ENCODE measurements at places on chromosomes 6 and 20.
A peak's percentile ranks its signal among the peaks of the same experiment; 100 is the strongest.

- DNase-seq: no peak
Observed at GRCh38 chr6:79554305-79554704, 17.1 kb upstream of the LCA5 start.

DNA sequence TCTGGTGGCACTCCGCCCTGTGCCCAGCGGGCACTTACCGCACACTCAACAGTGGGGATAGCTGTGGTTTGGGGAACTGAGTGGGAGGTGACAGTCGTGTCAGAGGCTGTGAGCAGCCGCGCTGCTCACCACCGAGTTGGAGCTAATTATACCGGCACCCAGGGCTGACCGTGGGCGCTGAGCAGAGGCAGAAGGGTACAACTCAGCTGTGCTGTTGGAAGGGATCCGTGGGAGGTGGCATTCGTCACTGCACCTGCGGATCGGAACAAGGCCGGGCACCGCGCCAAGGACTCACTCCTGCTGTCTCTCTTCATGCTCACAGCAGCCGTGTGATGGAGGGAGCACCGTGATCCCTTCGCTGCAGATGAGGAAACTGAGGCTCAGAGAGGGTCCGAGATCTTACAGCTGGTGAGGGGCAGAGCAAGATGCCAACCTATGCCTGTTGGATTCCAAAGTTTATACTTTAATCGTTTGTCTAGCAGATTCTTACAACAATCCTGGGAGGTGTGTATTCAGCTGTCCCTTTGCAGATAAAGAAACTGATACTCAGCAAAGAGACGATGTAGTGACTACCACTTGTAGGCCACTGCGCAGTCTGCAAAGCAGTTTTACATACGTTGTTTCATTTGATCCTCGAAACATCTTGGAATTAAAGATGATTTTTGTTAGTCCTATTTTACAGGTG lies 713 bp upstream of the ELMO2 start:
- DNase-seq: no peak

DNA sequence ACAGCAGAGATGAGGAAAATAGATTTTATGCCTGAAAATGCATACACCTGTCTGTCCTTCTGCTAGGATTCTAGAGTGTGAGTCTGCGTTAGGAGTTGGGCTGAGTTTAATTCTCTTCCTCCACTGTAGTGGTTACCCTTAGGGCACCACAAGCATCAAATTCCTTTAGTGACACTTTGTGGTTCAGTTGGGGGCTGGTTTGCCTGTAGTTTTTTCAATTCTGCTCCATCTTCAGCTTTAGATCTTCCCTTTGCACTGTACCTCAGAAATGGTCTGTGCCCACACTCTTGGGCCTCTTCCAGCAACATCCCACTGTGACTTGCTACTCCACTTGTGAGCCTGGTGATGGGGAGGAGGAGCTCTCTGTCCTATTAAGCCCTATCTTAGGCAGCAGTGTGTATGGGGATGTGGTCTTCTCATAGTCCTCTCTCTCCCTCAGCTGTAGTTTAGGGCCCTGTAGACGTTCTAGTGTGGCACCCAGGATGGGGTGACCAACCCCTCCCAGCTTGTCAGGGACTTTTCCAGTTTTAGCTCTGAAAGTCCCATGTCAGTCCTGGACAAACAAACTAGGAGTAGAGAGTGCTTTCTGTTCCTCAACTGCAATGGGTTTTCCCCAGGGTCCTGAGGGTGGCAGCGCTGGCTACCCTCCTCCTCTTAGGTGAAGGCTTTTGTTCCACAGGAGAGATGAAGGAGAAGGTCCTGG lies 19.7 kb upstream of the OGFRL1 start:
- DNase-seq: no peak

- no peak for DNase-seq
Observed at GRCh38 chr20:19327401-19327800, 115.0 kb downstream of the SLC24A3 start.

DNA sequence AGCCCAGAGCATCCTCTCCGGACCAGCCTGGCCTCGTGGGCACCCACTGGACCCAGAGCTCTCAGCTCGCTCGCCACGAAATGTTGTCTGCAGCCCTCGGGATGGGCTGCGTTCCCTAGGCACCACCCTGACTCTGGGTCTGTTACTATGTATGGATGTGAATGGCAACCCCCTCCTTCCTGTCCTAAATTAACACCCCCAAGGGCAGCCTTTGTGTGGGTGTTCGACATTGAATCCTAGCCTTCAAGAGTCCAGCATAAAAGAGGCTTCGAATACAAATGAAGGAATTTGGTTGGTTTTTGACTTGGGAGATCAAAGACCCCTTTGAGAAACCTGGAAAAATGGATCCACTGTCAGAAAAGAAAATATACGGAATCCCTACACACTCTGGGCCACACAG lies 86.1 kb downstream of the BMP7 start:
- no peak for DNase-seq

DNA sequence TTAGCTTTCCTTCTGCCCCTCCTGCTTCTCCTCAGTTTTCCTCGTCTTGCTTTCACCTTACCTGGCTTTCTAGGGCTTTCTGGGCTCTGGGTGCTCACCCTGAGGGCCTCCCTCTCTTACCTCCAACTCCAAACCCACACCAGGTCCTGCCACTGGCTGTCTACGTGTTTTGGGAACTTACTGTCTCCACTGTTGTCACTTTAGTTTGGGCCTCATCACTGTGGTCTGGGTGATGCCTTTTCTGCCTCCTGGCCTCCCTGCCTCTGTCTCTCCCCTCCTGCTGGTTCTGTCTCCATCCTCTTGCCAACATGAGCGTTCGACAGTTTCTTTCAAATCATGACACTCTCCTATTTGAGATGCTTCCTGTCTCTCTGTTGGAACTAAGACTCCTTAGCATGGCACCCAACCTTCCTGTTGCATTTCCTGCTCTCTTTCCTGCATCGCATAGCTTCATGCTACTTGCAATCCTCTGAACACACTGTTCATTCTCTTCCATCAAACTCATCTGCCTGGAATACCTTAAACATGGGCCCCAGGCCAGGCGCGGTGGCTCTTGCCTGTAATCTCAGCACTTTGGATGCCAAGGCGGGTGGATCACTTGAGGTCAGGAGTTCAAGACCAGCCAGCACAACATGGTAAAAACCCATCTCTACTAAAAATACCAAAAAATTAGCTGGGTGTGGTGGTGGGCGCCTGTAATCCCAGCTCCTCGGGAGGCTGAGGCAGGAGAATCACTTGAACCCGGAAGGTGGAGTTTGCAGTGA lies 5.5 kb downstream of the CD40 start:
- DNase-seq: no peak

GRCh38 chr6:163779727-163780284 lies 365.3 kb downstream of the QKI start:
- no peak for DNase-seq

- no peak for DNase-seq
Observed at GRCh38 chr20:59144831-59145196, 18.8 kb upstream of the ZNF831 start.

GRCh38 chr6:139446138-139446715 lies 71.8 kb upstream of the CITED2 start:
- DNase-seq: no peak

DNA sequence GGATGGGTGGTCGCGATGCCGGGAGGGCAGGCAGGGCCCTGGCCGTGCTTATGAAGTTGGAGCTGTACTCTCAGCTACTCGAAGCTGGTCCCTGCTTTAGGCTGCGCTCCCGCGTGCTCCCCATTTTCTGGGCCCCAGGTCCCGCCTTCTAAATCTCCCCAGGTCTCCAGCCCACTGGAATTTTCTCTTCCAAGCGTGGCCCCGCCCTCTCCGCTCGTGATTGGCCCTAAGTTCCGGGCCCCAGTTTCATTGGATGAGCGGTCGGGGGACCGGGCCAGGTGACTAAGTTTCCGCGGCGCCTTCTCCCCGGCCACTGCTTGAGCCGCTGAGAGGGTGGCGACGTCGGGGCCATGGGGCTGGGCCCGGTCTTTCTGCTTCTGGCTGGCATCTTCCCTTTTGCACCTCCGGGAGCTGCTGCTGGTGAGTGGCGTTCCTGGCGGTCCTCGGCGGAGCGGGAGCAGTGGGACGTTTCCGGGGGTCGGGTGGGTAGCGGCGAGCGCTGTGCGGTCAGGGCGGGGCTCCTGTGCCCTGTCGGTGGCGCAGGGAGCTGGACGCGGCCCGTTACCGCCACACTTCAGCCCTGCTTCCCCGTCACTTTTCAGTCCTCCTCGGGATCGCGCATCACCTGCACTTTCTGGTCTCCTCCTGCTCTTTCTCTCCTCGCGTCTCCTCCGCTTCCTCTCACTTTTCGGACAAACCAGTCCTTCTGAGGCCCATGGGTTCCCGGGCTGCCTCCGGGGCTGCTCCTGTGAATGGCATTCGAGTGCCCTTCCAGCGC lies at the start of gene MICA:
Gene MICA, plus strand, starts transcription at position 313 of the 778 bp plus-strand sequence. Its CDS starts 38 bp downstream, at position 351.
- peak; percentile 96 for DNase-seq

GRCh38 chr6:36110050-36110449 lies 20.3 kb upstream of the MAPK13 start:
- DNase-seq: no peak

GRCh38 chr20:44973053-44973452 lies 6.7 kb downstream of the STK4 start:
- no peak for DNase-seq

GRCh38 chr20:16537025-16537665 lies 36.1 kb downstream of the KIF16B start:
- no peak for DNase-seq

DNA sequence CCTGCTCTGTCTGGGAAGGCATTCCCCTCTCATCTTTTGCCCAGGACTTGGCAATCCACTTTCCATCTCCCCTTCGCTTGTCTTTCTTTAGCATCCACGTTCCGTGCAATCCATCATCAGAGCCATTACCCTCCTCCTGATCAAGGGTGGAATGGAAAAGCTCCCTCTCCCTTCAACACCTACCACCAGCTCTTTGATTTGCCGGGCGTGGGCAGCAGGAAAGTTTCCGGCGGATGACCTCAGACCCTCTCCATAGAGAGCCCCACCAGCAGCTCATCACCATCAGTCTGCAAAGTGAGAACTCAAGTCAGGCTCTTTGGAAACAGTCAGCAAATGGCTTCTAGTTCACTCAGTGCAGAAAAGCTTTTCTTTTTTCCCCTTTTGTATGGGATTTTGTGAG lies 76.2 kb downstream of the TSHZ2 start:
- no peak for DNase-seq

DNA sequence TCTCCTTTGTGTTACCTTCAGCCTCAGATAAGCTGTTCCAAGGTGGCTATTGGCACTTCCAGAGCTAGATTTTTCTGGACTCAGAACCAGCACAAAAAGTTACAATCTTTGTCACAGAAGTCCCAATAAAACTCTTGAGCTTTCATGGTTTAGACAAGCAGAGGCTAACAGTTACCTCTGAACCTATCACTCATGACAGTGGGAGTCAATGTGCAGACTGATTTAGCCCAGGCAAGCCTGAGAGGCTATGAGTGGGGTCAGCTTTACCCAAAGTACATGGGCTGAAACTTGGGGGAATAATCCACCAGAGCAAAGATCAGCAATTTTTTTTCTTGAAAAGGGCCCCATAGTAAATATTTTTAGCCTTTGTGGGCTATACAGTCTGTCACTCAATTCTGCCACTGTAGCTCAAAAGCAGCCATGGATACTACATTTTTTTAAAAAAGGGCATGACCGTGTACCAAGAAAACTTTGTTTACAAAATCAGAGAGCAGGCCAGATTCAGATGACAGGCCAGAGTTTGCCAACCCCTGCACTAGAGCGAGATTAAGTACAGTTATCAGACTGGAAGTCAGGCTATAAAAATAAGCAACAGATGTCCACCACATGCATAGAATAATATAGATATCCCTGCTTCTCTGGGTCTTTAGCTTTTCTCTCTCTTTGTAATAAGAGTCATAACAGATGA lies 20.0 kb downstream of the CCN2 start:
- DNase-seq: no peak

- DNase-seq: no peak
Observed at GRCh38 chr6:74676906-74677305, 528.9 kb downstream of the COL12A1 start.

GRCh38 chr20:48128436-48128835 lies 343.2 kb upstream of the SULF2 start:
- no peak for DNase-seq

GRCh38 chr6:134517145-134517658 lies 199.3 kb upstream of the SGK1 start:
- DNase-seq: peak; percentile 76

DNA sequence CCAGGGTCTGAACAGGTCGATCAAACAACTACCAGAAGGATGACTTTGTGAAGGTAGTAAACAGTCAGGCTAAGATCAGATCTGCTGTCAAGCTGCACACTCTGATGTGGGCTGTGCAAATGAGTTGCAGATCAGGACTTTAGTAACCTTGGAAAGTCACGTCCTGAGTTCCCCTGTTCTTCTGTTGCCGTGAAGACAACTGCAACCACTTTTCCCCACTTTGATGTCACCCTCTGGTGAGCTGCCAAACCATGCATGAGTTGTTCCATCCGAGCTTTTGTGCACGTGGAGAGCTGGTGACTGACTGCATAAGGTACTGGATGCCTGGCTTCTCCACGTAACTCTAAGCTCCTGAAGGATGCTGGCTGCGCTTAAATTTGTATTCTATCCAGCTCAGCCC lies 111.0 kb downstream of the CD83 start:
- peak; percentile 49 for DNase-seq

GRCh38 chr20:1418350-1418749 lies 25.5 kb upstream of the FKBP1A start:
- no peak for DNase-seq

DNA sequence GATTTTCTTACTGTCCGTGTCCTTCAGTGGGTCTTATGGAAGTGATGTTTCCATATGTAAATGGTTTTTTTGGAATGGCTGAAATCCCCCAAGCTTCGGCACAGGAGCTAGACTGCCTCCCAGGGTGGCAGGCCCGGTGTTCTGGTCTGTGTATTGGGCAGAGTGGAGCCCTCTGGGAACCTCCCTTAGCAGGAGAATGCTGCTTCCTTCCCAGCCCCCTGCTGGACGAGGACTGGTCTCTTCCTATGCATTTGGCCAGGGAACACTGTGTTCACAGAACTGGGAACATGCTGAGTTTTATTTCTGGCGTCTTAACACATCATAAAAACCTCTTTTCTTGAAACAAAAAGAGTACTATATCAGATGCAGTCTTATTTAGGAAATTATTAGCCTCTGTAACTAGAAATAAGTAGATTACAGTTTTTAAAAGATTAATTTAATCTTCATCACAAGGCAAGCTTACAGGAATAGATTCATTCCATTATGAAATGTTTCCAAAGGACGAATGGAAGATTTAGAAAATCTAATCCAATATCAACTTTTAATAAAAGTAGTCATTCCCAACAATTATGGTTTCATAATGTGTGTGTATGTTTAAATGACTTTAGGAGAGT lies 56.6 kb downstream of the SYTL3 start:
- DNase-seq: peak; percentile 52

DNA sequence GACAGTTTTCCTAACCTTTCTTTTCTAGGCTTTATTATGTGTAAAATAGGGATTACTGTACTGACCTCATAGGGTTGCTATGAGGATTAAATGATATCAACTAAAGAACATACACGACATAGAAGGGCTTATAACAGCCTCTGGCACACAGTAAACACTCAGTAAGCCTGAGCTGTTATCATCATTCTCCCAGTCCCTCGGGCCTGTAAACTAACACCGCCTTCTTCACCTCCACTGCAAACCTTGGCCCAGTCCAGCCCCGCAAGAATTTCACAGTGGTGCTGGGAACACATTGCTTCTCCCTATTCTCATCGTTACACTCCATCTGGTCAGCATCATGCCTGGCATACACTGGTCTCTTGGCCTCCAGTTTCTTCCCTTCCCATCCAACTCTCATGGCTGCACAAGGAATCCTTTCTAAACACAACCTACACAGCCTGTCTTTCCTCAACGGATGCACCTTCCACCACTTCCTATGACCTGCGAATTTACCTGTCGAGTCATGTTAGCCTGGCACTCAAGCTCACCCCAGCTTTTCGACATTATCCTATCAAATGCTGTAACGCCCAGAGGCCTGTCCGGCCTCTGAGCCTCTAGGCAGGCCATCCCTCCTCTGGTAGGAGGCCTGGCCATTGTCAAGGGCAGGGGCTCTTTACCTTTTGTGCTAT lies 92.1 kb downstream of the FYN start:
- DNase-seq: no peak
